ENCODE measurements at places on chromosomes 1 and 21. TPM values are rescaled to one million over a fixed set of nuclear protein-coding genes. Genes with fewer than 3 reads are reported as not detected.

The HAO2 gene
- not detected for total RNA-seq

The MLLT11 gene
- 4.8 TPM for total RNA-seq

The LAD1 gene
- total RNA-seq: not detected

The FAF1 gene
- total RNA-seq: 30.8 TPM

The ESPN gene
- 0.45 TPM for total RNA-seq
